Activated CD4-positive, alpha-beta T cell treated with anti-CD3 and anti-CD28 coated beads for 36 hours (primary cell): ENCODE measurements at places on chromosomes 16 and 17. TPM values are rescaled to one million over a fixed set of nuclear protein-coding genes. Genes with fewer than 3 reads are reported as not detected.

The NLRP1 gene
- 34.0 TPM for total RNA-seq

GRCh38 chr17:8151120-8151640, 1.0 kb downstream of the PER1 start:
- peak; percentile 93 for DNase-seq

The CCDC40 gene
- total RNA-seq: 0.56 TPM

The ACBD4 gene
- 13.4 TPM for total RNA-seq

The TBC1D26 gene
- 0.34 TPM for total RNA-seq

GRCh38 chr16:80695020-80695419, 109.4 kb downstream of the CDYL2 start:
- DNase-seq: no peak

DNA sequence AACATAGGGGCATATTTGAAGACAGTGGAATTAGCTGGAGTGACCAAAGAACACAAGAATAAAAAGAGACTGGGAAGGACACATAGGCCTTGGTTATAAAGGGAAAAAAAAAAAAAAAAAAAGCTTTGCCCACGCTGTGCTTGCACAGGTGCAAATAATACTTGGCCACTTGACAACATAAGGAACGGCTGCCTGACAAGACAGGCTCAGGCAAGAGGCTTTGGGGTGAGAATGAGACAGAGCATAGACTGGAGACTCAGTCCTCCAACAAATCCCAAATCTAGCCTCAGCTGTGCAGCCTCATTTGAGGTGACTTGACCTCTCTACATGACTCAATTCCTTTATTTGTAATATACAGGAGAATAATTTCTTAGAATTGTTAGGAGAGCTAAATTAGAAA, 332.8 kb upstream of the DYNLRB2 start:
- DNase-seq: no peak

GRCh38 chr16:88624481-88624880, 13.9 kb upstream of the IL17C start:
- no peak for DNase-seq

The TBC1D3K gene
- not detected for total RNA-seq

- DNase-seq: no peak
Observed at GRCh38 chr16:77112746-77113145, 78.2 kb upstream of the MON1B start.

- no peak for DNase-seq
Observed at GRCh38 chr17:37438141-37438540, 31.5 kb downstream of the TADA2A start.

The MYH3 gene
- total RNA-seq: 3.5 TPM

The TNRC6C gene
- 20.3 TPM for total RNA-seq

GRCh38 chr16:88651276-88651988, 579 bp upstream of the CYBA start:
- DNase-seq: peak; percentile 92

DNA sequence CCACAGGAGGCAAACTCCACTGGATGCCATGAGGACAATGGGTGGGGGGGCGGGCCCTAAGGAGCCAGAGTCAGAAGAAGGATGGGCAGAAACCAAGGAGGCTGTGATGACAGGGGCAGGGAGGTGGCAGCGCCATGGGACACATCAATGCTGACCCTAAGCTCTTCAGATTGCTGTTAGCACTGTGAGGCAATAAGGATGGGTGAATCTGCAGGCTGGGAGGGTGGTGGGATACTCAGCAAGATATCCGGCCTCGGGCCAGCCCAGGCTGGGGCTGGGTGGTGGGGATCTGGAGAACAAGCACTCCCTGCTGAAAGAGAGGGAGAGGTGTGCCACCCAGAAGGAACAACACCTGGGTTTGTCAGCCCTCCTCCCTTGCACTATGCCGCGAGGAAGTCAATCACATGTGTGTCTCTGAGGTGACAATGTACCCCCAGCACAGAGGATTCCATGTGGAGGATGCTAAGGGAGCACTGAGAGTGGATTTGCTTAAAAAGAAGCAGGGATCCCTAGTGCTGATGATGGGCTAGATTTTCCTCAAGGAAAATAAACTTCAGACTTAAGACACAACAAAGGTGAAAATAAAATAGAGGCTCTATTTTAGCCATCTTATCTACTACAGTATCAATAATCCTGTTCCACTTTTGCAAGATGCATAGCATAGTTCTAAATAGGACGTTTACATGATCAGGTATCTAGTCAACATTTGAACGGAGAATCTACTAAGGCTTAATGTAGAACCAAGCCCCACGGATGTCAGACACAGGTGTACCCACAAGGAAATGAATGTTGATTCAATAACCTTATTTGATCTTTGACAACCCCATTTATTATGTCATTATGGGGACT, 22.6 kb downstream of the SMPD3 start:
- no peak for DNase-seq

- DNase-seq: peak; percentile 21
Observed at GRCh38 chr16:70577256-70577698, 53.7 kb downstream of the SF3B3 start.

The PLCG2 gene
- 7.0 TPM for total RNA-seq

DNA sequence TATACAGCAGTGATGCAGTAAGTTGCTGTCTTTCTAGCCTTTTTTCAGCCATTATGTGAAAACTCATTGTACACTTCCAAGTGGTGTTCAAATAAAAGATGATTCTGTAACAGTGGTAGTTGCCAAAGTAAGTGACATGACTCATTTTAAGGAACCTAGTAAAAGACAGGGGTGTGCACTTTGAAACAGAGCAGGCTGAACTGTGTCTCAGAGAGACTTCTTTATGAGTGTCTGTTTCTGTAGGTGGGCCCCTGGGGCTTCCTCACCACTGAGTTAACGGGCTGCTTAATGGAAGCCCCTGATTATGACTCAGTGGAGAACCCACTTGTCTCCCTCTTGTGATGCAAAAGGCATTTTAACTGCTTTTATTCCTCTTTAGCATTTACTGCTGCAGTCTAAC, 147.3 kb downstream of the PCTP start:
- DNase-seq: no peak

- DNase-seq: no peak
Observed at GRCh38 chr16:49332589-49333258, 40.9 kb upstream of the C16orf78 start.

DNA sequence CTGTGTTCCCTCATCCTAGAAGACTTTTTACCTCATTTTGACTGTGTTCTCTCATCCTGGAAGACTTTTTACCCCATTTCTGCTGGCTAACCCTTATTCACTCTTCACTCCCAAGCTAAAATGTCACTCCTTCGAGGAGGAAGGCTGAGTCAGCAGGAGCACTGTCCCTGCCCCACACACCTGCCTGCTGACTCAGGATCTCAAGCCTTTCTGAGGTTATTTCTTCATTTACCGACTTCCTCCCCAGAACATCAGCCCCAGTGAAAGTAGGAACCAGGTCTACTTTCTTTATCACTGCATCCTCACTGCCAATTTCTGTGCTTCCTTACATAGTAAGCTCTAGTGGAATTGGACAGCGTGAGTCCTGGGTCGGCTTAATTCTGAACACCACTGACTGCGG, 220.6 kb downstream of the HS3ST4 start:
- no peak for DNase-seq

DNA sequence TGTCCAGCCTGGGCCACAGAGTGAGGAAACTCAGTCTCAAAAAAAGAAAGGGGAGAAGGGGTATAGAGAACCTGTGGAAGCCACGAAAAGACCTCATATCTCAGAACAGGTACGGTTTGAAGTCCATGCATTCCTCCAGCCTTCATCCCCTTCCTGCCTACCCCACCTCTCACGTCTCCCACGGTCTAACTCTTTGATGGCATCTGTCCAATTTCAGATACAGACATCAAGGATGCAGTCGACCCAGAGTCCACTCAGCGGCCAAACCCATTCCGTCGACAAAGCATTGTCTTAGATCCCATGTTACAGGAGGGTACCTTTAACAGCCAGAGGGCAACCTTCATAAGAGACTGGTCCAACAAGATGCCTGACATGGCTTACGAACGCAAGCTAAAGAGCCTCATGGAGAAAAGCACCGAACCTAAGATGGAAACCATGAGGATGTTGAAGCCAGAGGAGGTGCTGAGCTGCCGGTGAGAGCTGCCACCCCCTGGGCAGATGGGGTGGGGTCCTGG, 22.7 kb downstream of the C16orf78 start:
- no peak for DNase-seq

DNA sequence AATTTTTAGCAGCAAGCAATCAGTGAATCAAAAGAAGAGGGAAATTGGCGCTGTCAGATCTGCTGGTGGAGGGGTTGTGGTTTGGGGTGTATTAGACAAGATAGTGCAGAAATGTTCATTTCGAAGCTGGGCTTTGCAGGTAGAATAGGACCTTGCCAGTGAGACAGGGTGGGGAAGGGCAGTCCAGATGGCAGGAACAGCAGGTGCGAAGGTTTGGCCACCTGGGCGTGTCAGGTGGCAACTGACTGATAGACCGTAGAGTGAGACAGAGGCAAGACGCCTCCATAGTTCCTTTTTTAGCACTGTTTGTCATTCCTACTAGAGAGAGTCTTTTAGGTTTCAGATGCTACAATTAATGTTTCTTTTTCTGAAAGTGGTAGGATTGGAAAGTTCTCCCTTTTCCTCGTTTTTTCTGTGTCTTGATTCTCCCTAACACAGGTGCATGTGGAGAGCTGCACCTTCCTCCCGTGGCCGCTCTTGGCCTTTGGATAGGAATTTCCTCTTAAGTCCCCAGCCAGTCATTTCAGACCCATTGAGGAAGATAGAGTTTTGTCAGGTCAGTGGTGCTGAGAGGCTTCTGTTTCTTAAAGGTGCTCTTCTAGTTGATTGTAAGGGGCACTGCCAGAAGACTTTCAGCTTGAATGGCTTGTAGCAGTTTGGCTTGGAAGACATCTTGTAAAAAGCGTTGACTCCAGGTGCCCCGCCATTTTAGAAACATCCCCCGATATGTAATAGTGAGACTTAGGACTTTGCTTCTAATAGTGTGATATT, 315.6 kb downstream of the SNX29 start:
- DNase-seq: no peak

GRCh38 chr17:6660805-6661463, 9.4 kb downstream of the C17orf100 start:
- DNase-seq: peak; percentile 45

DNA sequence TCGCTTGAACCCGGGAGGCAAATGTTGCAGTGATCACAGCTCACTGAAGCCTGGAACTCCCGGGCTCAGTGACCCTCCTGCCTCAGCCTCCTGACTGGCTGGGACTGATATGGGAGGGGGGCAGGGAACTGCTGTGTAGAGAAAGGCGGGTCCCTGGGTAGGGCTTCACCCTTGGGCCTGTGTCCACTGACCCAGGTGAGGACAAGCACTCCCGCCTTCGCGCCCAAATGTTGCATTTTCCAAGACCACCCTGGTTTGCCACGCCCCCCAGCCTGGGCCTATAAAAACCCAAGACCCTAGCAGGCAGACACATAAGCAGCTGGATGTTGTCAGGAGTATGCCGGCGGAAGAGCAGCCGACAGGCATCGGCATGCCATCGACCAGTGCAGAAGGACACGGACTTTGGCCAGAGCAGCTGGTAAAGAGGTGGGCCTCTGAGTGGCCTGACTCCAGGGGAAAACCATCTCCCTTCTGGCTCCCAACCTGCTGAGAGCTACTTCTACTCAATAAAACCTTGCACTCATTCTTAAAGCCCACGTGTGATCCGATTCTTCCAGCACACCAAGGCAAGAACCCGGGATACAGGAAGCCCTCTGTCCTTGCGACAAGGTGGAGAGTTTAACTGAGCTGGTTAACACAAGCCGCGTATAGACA, 19.1 kb downstream of the SMYD4 start:
- DNase-seq: no peak

GRCh38 chr17:15269780-15270089, 4.6 kb upstream of the PMP22 start:
- no peak for DNase-seq

The SPATA32 gene
- 0.25 TPM for total RNA-seq

The PRSS27 gene
- total RNA-seq: 2.4 TPM

DNA sequence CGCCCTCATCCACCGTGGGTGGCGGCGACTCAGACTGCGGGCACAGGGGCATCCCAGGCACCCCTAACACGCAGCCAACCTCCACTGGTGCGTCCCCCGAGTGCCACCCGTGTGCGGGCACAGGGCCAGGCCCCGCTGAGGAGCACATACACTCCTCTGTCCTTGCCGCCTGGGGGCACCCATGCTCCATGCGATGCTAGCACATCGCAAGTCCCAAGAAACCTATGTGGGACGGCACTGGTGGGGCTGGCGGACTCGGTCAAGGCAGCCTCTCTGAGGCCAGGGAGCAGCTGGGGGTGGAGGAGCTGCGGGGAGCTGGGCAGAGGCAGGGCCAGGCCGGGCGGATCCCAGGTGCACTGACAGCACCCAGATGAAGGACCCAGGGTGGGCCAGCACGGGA, 4.0 kb downstream of the ZNF598 start:
- DNase-seq: no peak

- peak; percentile 78 for DNase-seq
Observed at GRCh38 chr16:24858219-24859041, 12.7 kb downstream of the SLC5A11 start.

GRCh38 chr17:66717641-66718058, 117.3 kb upstream of the CACNG5 start:
- DNase-seq: no peak
